CD4-positive, alpha-beta T cell treated with Interleukin-6 at 100 ng/mL for 8 hours (primary cell): ENCODE measurements at places on chromosomes 7 and 10.

DNA sequence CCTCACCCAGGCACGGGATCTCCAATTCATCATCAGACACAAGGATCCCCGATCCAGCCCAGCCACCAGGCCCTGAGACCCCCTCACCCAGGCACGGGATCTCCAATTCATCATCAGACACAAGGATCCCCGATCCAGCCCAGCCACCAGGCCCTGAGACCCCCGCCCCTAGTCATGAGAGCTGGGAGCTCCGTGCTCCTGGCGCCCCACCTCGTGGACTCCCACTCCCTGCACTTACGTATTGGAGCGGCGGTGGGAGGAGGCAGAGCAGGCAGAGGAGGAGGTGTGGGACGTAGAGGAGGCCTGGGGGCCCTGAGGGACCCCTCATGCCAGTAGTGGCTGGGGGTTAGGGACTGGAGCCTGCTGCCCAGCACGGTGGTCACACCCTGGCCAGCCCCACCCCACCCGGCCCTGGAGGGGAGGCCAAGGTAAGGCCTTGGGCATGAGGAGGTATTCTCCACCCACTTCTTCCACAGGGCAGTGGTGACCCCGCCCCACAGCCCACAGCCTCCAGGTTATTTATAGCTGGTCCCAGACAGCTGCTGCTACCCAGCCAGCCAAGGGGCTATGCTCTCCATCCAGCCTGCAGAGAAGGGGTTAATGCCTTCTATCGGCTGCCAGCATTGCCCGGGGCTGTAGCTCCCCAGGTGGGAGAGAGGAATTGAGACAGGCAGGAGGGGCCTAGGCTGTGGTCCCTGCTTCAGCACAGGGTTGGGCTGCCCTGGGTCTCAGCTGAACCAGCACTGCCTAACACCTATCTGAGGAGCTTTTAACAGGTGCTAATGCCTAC, 17.6 kb upstream of the CRHR2 start:
- no peak for DNase-seq

DNA sequence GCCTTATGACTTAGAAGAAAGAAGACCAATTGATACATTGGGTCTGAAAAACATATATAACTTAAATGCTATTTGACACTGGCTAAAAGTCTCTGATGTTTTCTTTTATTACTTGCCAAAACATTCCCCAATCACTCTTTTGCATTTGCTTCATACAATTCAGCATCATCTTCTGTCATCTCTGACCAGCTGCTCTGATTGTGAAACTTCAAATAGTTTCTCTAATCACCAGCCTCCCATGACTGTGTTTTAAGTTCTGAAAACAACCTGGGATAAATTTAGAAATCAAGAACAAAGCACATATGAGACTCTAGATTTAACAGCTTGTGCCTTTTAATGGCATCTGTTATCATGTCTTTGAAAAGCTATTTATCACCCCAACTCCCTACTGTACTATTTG, 208.4 kb upstream of the KCND2 start:
- DNase-seq: no peak

GRCh38 chr10:36712695-36713094, 412.7 kb upstream of the ANKRD30A start:
- no peak for DNase-seq

- DNase-seq: no peak
Observed at GRCh38 chr10:113042868-113043267, 92.8 kb downstream of the TCF7L2 start.

DNA sequence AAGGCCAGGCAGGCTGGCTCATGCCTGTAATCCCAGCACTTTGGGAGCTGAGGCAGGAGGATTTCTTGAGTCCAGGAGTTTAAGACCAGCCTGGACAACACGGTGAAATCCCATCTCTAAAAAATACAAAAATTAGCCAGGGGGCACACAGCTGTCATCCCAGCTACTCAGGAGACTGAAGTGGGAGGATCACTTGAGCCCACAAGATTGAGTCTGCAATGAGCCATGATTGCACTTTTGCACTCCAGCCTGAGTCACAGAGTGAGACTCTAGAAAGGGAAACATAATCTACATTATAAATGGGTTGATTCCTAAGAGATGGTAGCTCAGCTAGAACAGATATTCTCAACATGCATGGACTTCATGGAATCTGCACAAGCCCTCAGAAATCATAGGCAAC, 6.3 kb upstream of the LIPF start:
- DNase-seq: no peak
